ENCODE measurements at places on chromosomes 12 and 14. TPM values are rescaled to one million over a fixed set of nuclear protein-coding genes. Genes with fewer than 3 reads are reported as not detected.

CD163L1 gene
- not detected for total RNA-seq

RNU4-1 gene
- total RNA-seq = under 0.01 TPM

MYF6 gene
- not detected for total RNA-seq

LPCAT3 gene
- total RNA-seq = 35.9 TPM

TAS2R30 gene
- 0.59 TPM for total RNA-seq

NTS gene
- not detected for total RNA-seq

GALNT9 gene
- 0.81 TPM for total RNA-seq

PCED1B gene
- total RNA-seq = not detected

Data from cardiac ventricle fibroblast (primary cell).